ENCODE measurements at places on chromosomes 6 and 20.

DNA sequence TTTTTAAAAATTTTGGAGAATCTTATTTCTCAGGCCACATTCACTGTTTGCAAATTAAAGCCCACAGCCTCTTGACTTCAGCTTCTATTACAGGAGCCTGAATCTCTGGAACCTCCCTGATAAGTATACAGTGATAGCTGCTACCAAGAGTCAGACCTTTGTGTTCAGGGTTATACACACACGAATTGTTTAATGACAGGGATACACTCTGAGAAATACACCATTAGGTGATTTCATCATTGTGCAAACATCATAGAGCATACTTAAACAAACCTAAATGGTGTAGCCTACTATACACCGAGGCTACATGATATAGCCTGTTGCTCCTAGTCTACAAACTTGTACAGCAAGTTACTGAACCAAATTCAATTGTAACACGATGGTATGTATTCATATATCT lies 473.9 kb downstream of the PKHD1 start:
- no peak for DNase-seq

DNA sequence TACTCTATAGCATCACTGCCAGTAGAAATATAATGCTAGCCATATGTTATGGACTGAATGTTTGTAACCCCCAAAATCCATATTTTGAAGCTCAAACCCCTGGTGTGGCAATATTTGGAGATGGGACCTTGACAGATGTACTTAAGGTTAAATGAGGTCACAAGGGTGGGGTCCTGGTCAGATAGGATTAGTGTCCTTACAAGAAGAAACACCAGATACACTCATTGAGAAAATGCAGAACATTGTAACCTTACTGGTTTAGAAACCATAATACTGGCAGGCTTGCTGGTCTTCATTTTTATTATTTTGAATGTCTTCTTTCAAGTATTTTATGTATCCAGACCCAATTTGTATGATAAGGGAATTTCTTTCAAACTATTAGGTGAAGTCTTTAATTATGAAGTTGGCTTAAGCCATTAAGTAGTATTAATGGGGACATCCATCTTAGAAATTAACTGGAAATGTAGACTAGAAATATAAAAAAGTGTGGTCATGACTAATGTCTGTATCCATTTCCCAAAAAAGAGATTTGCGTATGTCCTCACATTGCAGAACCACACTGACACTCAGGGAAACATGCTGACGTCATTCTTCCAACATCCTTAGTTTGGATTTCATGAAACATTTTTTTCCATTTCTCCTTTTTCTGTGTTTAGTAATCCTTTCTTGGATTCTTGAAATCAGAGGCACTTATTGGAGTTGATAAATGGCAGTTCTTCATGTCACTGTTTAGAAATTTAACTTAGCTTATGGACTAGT lies 32.4 kb downstream of the SLC16A10 start:
- DNase-seq, result no peak

GRCh38 chr6:150685860-150686259 lies 86.2 kb downstream of the PLEKHG1 start:
- no peak for DNase-seq

- no peak for DNase-seq
Measured at GRCh38 chr20:1900321-1900801, 5.2 kb downstream of the SIRPA start.

- DNase-seq, result no peak
Measured at GRCh38 chr6:110876806-110877564, 2.4 kb downstream of the AMD1 start.

- no peak for DNase-seq
Measured at GRCh38 chr20:48657426-48658197, 170.2 kb downstream of the PREX1 start.

DNA sequence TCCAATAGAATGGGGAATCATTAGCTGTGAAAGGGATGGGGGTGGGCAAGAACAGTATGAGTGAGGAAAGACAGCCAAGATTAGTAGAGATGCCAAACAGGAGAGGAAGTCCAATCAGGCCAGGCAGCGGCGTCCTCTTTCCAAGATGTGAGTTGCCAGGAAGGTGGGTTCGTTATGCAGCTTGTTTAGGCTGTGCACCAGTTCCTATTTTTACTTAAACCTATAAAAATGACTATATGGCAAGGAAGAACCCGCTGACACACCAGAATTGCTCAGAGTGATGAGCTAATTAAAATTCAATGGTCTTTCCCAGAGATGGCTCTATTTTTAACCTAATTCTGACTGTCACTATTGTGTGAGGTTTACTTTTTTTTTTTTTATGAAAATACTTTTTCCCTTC lies 88.2 kb downstream of the SLC22A23 start:
- DNase-seq, result no peak

- no peak for DNase-seq
Measured at GRCh38 chr6:136137008-136137692, 113.0 kb downstream of the MTFR2 start.

- no peak for DNase-seq
Measured at GRCh38 chr20:41510224-41510623, 108.0 kb downstream of the CHD6 start.

GRCh38 chr20:49704932-49705336 lies 8.7 kb downstream of the B4GALT5 start:
- no peak for DNase-seq

GRCh38 chr6:116387374-116387773 lies 16.6 kb downstream of the DSE start:
- DNase-seq, result no peak

DNA sequence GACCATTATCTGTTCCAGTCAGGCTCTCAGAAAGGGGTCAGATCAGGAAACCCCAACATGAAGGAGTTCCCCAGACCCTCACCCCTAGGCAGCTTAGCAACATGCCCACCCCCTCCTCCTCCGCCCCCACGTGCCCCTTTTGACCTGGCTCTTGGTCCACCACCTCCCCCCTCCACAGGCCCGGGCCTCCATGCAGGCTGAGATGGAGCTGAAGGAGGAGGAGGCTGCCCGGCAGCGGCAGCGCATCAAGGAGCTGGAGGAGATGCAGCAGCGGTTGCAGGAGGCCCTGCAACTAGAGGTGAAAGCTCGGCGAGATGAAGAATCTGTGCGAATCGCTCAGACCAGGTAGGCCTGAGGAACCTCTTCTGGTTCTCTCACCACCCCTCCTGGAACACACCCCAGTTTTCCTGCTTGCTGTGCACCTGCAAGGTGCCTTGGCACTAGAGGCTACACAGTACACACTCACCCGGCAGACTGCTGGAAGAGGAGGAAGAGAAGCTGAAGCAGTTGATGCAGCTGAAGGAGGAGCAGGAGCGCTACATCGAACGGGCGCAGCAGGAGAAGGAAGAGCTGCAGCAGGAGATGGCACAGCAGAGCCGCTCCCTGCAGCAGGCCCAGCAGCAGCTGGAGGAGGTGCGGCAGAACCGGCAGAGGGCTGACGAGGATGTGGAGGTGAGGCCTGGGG lies 21.9 kb downstream of the DEF6 start:
- DNase-seq, result peak; percentile 72

DNA sequence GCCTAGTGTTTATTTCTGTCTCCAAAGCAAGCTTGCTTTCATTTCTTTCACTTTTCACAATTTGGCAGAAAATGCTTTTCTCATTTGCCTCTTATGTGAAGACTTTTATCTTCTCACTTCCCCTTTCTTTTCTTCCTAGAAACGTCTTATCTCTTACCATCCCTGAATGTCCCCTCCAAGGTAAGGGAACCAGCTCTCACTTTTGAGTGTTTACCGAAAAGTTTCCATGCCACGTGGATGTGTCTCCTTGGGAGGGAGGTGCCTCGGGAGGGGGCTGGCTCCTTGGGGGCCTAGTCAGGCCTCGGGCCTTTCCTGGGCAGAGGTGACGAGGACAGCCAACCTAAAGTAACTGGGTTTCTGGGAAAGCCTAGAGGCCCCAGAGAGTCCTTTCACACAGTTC lies 127.4 kb downstream of the CD24 start:
- DNase-seq, result no peak

DNA sequence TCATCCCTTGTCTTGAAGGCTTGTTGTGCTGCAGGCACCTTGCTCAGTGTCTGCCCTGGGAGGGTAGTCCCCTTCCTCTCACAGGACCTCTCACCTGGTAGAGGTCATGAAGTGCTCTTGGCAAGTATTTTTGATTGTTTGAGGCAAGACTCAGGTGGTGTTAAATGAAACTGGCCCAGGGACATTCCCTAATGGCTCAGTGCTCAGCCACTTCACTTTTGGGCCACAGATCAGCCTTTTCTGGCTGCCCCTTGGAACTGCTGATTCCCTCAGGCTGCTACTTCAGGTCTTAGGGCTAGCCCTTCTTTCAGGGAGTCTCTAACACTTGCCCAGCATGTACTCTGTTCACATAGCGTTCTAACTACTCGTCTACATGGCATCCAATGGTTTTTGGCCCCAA lies 111.3 kb downstream of the RNF144B start:
- DNase-seq, result no peak

- no peak for DNase-seq
Measured at GRCh38 chr6:10071631-10072220, 343.1 kb downstream of the TFAP2A start.

GRCh38 chr6:135289816-135290215 lies 108.7 kb downstream of the MYB start:
- DNase-seq, result no peak

- no peak for DNase-seq
Measured at GRCh38 chr6:10269814-10270472, 144.9 kb downstream of the TFAP2A start.

DNA sequence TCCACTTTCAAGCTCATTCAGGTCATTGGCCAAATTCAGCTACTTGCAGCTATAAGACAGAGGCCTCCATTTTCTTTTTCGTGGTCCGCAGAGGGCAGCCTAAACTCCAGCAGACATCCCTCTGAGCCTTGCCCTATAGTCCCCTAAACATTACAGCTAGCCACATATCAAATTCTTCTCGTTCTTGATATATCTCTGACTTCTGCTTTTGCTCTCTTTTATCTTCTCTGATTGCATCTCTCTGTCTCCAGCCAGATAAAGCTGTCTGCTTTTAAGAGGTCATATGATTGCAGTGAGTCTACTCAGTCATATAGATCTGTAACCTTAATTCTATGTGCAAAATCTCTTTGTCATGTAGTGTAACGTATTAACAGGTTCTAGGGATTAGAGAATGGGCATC lies 358.4 kb upstream of the RGS17 start:
- DNase-seq, result no peak

- DNase-seq, result no peak
Measured at GRCh38 chr6:149771185-149771584, 21.6 kb downstream of the PCMT1 start.

GRCh38 chr6:41025966-41026530 lies 13.0 kb downstream of the UNC5CL start:
- DNase-seq, result no peak

DNA sequence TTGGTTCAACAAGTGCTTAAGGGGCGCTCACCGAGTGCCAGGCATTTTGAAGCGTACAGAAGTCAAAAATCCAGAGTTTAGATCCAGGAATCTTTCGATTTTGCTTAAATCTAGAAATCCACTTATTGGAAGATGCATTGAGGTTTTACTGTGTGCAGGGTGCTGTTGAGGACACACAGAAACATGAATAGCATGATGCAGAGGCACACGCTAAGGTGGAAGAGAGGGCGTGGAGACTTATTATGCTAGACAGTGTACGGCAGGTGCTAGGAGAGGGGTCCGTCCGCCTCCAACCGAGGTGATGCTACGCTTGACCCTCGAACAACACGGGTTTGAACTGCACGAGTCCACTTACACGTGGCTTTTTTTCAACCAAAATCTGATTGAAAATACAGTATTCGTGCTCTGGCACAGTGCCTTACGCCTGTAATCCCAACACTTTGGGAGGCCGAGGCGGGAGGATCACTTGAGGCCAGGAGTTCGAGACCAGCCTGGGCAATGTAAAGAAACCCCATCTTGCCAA lies 1.0 kb upstream of the KIF13A start:
- no peak for DNase-seq

GRCh38 chr6:170132561-170132991 lies 158.3 kb downstream of the DLL1 start:
- DNase-seq, result no peak

DNA sequence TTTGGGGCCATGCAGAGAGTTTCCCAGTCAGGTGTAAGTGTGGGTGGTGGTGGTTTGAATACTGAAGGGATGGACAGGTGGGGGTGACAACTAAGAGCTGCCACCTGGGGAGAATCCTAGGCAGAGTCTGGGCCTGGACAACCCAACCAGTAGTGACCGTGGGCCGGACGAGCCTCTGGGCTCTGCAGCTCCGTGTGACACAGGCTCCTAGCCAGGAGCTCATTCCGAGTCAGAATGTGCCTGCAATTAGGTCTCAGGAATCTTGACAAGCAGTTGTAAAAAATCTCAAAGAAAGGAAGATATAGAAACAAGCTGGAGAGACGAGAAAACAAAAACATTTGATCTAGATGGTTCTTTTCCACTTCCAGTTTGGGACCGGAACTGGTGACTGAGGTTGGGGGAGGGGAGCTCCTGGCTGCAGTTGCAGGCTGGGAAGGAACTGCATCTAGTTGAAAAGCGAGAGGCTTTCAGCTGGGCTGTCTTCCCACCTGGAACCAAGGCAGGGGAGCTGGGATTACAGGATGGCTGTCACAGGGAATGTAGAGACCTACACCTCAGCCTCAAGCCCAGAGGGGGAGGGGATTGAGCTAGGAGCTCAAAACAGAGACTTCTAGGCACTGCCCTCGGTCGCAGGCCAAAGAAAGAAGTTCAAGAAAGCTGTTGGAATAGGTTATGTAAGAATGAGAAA lies 156.9 kb downstream of the PAX1 start:
- no peak for DNase-seq

DNA sequence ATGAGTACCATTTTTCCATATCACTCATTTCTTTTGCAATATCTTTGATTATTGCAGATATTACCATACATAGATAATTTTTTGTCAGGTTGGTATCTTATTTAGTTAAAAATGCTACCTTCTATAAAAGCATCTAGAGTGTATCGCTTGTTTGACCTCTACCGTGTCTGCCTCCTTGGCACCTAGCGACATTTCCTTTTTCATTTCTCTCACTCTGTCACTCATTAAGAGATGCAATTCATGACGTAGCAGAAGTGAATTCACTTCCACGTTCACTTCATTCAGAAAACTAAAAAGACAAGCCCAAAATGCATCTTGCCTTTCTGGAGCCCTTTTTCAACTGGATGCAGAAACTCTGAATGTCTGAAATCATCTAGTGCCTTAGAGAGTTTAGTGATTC lies 172.9 kb downstream of the MMS22L start:
- DNase-seq, result no peak

DNA sequence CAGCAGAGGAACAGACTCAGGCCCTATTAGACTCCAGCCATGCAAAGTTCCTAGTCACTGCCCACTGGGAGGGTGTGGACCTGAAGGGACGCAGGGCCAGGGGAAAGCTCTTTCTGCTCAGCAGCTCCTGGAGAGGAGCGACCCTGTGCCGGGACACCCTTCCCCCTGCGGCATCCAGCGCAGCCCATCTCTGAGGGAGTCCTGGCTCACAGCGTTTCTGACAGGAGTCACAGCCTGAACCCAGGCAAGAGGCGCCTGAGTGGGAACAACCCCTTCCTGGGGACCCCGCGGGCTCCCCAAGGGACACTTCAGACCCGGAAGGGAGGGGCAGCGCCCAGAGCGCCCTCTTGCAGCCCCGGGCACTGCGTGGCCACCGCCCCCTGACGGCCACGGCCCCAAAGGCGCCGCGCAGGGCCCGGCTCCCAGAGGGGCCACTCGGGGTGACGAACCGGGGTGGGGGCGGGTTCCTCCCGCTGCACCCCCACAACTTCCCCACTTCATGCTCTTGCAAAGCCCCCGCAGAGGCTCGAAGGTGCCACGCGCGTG lies 862 bp downstream of the UCKL1 start:
- no peak for DNase-seq

GRCh38 chr6:45576648-45577624 lies 199.2 kb upstream of the SUPT3H start:
- peak; percentile 77 for DNase-seq

GRCh38 chr20:50141811-50142561 lies 11.5 kb downstream of the PEDS1 start:
- DNase-seq, result no peak

GRCh38 chr20:63834491-63834880 lies 3.4 kb upstream of the ZBTB46 start:
- DNase-seq, result no peak

Measured in vagina (tissue), 2 donors.